ENCODE measurements at places on chromosomes 16 and 17.

DNA sequence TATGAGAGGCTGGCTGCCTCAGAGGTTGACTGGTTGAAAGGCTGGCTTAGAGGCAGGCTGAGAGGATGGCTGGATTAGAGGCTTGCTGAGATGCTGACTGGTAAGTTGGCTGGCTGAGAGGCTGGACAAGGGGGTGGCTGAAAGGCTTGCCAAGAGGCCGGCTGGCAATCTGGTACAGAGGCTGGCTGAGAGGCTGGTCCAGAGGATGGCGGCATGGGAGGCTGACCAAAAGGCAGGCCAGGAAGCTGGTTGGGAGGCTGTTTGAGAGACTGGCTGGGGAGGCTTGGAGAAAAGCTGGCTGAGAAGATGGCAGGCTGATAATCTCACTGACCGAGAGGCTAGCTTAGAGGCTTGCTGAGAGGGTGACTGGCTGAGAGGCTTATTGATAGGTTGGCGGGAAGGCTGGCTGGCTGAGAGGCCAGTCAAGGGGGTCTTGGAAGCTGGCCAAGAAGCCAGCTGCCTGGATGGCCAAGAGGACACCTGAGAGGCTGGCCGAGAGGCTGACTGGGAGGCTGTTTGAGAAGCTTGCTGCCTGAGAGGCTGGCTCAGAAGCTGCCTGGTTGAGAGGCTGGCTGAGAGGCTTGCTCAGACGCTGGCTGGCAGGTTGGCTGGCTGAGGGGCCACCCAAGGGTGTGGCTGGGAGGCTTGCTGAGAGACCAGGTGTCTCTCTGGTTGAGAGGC, 34.2 kb upstream of the ACSM2B start:
- DNase-seq = peak; percentile 19
- no peaks in the 10 kb centered on the region for H3K27me3 ChIP-seq
- H3K4me1 ChIP-seq = no peaks in the 10 kb centered on the region
- H3K36me3 ChIP-seq = no peaks in the 10 kb centered on the region

DNA sequence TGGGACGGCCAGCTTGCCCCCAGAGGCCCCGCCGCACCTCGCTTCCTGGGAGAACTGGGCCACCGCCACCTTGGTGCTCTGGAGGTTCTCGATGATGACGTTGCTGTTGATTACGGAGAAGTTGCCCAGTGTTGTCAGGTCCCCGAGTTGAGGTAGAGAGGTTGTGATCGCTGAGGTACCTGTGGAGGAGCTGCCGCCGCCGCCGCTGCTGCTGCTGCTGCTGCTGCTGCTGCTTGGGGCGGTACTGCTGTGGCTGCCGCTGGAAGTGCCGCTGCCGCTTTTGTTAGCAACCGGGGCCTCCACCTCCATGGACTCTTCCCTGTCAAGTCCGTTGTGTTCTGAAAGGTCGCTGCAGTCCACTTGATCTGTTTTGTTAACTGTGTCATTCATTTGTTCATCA, 9.5 kb downstream of the SALL1 start:
- no peak overlapping the region for H3K27ac ChIP-seq
- DNase-seq = no peak
- no peaks in the 10 kb centered on the region for H3K4me1 ChIP-seq

- no peak for DNase-seq
- H3K27me3 ChIP-seq = no peaks in the 10 kb centered on the region
- no peak overlapping the region for H3K27ac ChIP-seq
- H3K4me3 ChIP-seq = no peak overlapping the region
- no peaks in the 10 kb centered on the region for H3K36me3 ChIP-seq
Observed at GRCh38 chr17:6355196-6355595, 79.7 kb downstream of the AIPL1 start.

- H3K4me1 ChIP-seq = peaks cover 36% of the 10 kb centered on the region
- no peaks in the 10 kb centered on the region for H3K36me3 ChIP-seq
- no peaks in the 10 kb centered on the region for H3K27me3 ChIP-seq
- peak; percentile 73 for DNase-seq
- peak overlapping the region; percentile 37 for H3K27ac ChIP-seq
Observed at GRCh38 chr17:81491181-81491581, 21.4 kb downstream of the ACTG1 start.

GRCh38 chr17:8800656-8801055, 1.5 kb upstream of the MFSD6L start:
- H3K27ac ChIP-seq = no peak overlapping the region
- no peak for DNase-seq
- no peak overlapping the region for H3K4me3 ChIP-seq
- H3K36me3 ChIP-seq = no peaks in the 10 kb centered on the region
- H3K4me1 ChIP-seq = peaks cover 10% of the 10 kb centered on the region

- H3K36me3 ChIP-seq = no peaks in the 10 kb centered on the region
- no peaks in the 10 kb centered on the region for H3K27me3 ChIP-seq
- no peaks in the 10 kb centered on the region for H3K4me1 ChIP-seq
- no peak overlapping the region for H3K4me3 ChIP-seq
- no peak overlapping the region for H3K27ac ChIP-seq
Observed at GRCh38 chr17:8576559-8577294, 53.8 kb downstream of the MYH10 start.

- no peaks in the 10 kb centered on the region for H3K4me1 ChIP-seq
- H3K36me3 ChIP-seq = no peaks in the 10 kb centered on the region
- DNase-seq = peak; percentile 13
- H3K27me3 ChIP-seq = peaks cover 73% of the 10 kb centered on the region
- H3K4me3 ChIP-seq = no peak overlapping the region
Observed at GRCh38 chr16:23836404-23837311, 875 bp downstream of the PRKCB start.

DNA sequence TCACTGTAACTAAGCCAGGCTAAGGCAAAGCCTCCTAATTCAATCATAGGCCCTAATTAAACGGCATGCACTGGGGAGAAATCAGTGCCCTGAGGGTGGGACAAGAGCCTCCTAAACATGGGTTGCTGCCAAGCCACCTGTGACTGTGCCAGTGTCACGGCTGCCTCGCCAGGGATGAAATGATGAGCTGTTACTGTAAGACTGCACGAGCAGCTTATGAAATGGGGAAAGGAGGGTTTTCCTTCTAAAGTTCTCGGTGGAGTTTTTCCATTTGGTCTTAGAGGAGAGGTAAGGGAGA, 12.7 kb downstream of the TMEM11 start:
- H3K27ac ChIP-seq = no peak overlapping the region
- H3K4me3 ChIP-seq = no peak overlapping the region
- DNase-seq = no peak
- no peaks in the 10 kb centered on the region for H3K4me1 ChIP-seq

GRCh38 chr17:49969134-49969759, at the start of gene DLX4:
Gene DLX4 (plus strand): TSS chr17:49969190. CDS start chr17:49969469, 279 bp downstream.
- no peaks in the 10 kb centered on the region for H3K36me3 ChIP-seq
- peak within 1 kb of the TSS; percentile 34 for H3K4me3 ChIP-seq
- H3K4me1 ChIP-seq = peaks cover 31% of the 10 kb centered on the region
- no peak for DNase-seq
- peak within 1 kb of the TSS; percentile 41 for H3K27ac ChIP-seq
- peaks cover 96% of the 10 kb centered on the region for H3K27me3 ChIP-seq

DNA sequence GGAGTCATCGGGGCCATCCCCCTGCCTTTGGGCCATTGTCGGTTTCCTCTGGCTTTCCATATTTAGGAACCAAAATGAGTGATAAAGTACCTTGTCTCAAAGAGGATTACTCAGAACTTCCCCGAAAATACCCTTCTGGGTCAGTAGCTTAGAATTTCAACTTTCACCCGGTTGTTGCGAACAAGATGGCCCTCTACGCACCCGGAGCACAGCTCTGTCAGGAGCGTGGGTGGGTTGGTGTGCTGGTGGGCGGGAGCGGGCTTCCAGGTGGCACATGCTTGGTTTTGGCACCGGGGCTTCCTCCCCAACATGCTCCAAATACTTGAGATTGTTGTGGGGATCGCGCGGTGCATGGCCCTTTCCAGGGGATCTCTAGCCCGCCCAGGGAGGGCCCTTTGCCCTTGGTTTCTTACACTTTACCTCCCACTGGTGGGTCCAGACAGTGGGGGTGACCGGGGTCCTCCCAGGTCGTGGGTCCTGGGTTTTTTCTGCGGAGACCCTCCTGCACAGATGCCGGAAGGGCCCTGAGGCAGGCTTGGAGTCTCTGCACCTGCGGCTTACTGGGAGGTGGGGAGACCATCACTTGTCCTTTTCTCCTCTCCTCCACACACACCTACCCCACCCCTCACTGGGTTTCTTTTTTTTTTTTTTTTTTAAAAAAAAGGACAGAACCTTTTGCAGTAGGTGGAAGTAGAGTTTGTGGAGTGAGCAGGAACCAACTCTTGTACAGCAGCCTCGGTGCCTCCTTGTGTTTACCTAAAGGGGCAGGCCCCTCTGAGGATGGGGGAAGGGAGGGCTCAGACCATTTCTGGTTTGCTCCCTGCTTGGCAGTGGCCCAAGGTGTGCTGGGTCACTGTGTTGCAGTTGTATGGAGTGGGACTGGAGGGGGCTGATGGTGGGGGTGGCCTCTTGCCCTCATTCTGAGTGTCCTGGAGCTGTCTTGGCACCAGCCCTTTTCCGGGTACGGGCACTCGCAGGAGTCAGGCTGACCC, 142.1 kb downstream of the SEC14L1 start:
- H3K4me3 ChIP-seq = peak overlapping the region; percentile 82
- peak; percentile 76 for DNase-seq
- no peaks in the 10 kb centered on the region for H3K36me3 ChIP-seq

GRCh38 chr17:44901411-44901921, 2.2 kb upstream of the EFTUD2 start:
- peaks cover 26% of the 10 kb centered on the region for H3K4me1 ChIP-seq
- H3K27me3 ChIP-seq = no peaks in the 10 kb centered on the region
- H3K36me3 ChIP-seq = no peaks in the 10 kb centered on the region
- DNase-seq = no peak
- no peak overlapping the region for H3K27ac ChIP-seq

DNA sequence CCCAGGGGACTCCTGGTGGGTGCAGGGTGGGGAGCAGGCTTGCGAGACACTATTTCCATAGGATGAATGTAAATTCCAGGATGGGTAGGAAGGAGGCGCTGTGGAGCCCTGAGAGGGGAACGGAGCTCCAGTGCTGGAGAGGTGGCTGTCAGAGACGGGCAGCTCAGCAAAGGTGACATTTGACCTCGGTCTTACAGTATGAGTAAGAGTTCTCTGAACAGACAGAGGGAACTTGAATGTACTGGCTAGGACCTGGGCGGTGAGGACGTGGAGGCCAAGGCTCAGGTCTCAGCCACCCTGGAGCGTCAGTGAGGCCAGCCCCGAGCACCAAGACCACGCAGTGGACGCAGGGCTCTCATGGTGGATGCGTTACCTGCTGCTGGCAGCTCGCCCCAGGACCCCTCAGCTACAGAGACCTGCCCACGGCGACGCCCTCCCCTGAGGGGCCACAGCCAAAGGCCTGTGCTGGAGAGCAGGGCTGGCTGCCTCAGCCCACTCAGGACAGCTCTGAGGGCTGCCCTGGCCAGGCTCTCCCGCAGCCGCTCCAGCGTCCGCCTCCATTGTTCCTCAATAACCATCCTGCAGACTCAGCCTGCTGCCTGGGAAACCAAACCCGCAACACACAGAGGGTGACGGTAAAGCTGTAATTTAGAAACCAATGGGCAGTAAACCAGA, 65.9 kb upstream of the TNRC6C start:
- no peak for DNase-seq
- no peaks in the 10 kb centered on the region for H3K36me3 ChIP-seq
- no peak overlapping the region for H3K4me3 ChIP-seq
- H3K4me1 ChIP-seq = peaks cover 7% of the 10 kb centered on the region
- H3K27ac ChIP-seq = no peak overlapping the region

DNA sequence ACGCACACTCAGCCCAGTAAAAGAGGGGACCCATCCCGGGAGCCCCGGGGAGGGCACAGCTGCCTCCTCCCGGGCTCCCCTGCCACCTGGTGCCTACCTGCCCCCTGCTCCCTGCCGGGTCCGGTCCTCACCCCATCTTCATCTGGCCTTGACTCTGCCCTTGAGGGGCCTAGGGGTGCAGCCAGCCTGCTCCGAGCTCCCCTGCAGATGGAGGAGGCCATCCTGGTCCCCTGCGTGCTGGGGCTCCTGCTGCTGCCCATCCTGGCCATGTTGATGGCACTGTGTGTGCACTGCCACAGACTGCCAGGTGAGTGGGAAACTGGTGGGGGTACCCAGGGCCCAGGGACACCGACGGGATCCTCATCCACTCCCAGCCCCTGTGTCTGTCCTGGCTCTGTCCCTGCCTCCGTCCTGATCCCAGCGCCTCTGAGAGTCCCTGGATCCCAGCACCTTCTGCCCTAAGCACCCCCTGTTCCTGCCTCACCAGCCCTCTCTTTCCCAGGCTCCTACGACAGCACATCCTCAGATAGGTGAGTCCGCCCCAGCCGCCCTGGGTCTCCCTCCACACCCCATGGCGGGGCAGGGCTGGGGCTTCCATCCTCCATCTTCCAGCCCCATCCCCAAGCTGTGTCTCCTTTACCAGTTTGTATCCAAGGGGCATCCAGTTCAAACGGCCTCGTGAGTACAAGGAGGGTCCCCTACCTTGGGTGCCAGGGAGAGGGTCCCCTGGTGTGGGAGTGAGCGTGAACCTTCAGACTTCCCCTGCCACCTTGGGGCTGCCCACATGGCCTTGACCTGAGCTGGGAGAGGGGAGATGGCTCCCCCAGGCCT, 574 bp downstream of the LAT start:
- no peaks in the 10 kb centered on the region for H3K4me1 ChIP-seq
- no peak for DNase-seq
- no peak overlapping the region for H3K4me3 ChIP-seq

- H3K36me3 ChIP-seq = no peaks in the 10 kb centered on the region
- H3K27ac ChIP-seq = peak overlapping the region; percentile 61
- H3K4me1 ChIP-seq = peaks cover 22% of the 10 kb centered on the region
- H3K4me3 ChIP-seq = no peak overlapping the region
Observed at GRCh38 chr17:10172241-10172741, 26.1 kb downstream of the GAS7 start.

- H3K27me3 ChIP-seq = no peaks in the 10 kb centered on the region
- no peak for DNase-seq
- no peaks in the 10 kb centered on the region for H3K36me3 ChIP-seq
- H3K4me1 ChIP-seq = peaks cover 60% of the 10 kb centered on the region
Observed at GRCh38 chr17:75540923-75541503, 15.5 kb downstream of the LLGL2 start.

DNA sequence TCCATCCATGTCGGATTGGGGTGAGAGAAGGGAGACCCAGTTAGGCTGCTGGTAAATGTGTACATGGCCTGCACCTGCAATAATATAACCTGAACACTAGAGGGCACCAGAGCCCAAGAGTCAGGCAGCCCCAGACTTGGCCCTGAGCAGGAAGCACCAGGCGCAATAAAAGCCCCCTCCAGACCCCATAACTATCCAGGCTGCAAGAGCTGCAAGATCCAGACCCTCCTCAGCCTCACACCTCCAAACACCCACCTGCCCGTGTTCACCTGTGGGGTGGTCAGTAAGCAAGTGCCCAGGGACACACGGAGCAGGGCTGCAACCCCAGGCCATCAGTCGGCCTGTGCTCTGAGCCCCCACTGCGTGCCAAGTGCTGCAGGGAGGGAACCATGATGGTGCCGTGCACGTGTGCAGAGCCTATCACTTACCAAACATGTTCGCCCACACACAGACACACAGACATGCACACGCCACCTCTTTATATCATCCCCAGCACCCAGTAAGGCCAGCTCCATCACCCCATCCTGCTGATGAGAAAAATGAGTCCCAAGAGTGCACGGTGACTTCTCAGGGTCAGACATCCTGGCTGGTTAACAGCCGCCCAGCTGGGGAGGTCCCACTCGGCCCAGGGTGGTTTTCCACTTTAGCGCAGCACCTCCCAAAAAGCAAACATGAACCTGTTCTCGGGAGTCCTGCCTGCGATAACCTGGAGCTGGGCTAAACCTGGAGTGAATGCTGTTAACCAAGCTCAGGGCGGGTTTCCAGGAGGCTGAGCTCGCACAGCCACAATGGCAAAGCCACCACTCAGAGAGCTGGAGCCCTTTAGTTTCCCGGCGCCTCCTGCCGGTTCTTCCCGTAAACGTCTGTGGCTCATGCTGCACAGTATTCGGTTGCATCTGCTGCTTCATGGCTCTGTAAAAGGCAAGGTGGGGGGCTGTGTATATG, 439.8 kb downstream of the SOX9 start:
- DNase-seq = peak; percentile 78
- H3K36me3 ChIP-seq = no peaks in the 10 kb centered on the region
- H3K27me3 ChIP-seq = no peaks in the 10 kb centered on the region
